G401 (cell line): ENCODE measurements at places on chromosomes 11 and 22. TPM values are rescaled to one million over a fixed set of nuclear protein-coding genes. Genes with fewer than 3 reads are reported as not detected.

DNA sequence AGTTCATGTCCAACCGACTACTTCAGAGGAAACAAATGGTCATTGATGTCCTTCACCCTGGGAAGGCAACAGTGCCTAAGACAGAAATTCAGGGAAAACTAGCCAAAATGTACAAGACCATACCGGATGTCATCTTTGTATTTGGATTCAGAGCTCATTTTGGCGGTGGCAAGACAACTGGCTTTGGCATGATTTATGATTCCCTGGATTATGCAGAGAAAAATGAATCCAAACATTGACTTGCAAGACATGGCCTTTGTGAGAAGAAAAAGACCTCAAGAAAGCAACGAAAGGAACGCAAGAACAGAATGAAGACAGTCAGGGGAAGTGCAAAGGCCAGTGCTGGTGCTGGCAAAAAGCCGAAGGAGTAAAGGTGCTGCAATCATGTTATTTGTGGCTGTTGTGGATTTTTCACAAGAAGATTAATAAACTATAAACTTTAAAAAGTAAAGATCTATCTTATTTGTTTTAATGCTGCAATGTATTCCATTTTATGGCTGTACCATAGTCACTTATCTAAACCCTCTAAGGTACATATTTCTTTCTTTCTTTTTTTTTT is 20.1 kb upstream of the HIPK3 start:
- DNase-seq = peak; percentile 8

The GTSE1 gene
- 23.4 and 46.3 TPM in 2 replicates for total RNA-seq

The MS4A6A gene
- not detected in 2 replicates for total RNA-seq

The FGF4 gene
- total RNA-seq = not detected in 2 replicates
